ENCODE measurements at places on chromosomes 7 and 10.
A peak's percentile ranks its signal among the peaks of the same experiment; 100 is the strongest.

- no peak for DNase-seq
These were observed 228.5 kb downstream of the CDK14 start for GRCh38 chr7:90824386-90825307.

DNA sequence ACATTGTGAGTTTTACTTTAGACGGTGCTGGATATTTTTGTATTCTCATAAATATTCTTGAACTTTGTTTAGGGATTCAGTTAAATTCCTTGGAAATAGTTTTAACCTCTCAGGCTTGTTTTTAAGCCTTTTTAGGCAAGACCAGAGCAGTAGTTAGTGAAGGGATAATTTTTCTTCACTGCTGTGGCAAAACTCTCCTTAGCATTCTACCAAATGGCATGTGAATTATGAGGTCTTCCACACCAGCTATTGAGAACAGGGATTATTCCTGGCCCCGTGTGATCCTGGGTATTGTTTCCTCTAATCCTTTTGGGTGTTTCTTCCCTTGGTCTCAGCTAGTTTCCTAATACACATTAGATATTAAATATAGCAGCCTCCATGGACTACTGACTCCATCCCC is 46.2 kb downstream of the CCDC71L start:
- DNase-seq = no peak

DNA sequence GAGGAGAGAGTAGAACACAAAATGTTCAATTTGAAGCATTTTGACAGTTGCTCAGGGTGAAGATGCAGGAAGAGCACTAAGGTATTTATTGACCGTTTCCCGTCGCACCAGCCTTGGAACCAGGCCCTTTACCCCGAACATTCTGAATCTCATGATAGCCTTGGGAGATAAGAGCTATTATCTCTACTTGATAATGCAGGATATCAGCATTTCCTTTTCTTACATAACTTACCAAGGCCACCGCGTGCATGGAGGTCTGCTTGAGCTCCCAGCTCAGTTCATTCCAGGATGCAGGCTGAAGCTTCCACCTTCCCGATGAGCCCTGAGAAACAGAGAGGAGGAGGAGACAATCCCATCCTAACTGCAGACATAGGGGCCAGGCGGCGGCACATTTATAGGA is 324.2 kb upstream of the COBL start:
- no peak for DNase-seq

DNA sequence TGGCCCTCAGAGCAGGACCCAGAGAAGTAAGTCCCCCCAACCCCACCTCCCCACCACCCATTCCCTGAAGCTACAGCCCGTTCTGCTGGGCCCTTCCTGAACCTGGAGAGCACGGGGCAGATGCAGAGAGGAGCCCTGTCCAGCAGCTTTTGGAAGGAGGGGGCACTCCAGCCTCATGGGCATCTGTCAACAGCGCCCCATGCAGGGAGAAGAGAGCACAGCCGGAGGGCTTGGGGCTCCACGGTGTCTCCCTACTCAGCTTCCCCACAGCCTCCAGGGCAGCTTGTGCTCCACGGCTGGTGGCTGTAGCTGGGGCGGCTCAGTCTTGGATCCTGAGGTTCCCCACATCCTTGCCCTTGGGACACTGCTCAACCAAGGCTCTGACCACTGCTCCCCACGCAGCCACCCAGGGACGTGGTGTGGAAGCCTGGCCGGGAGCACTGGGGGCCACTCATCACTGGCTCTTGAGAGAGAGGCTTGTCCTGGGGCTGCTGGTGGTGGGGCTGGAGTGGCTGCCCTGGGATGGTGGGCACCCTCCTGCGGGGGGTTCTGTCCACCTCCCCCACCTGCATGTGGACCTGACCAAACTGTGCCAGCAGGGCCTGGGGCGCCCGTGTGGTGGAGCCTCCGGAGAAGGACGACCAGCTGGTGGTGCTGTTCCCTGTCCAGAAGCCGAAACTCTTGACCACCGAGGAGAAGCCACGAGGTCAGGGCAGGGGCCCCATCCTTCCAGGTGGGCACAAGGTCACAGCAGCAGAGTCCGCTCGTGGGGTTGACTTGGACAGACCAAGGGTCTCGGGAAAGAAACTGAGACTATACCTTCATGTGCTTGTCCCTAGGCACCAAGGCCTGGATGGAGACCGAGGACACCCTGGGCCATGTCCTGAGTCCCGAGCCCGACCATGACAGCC is 4.5 kb downstream of the PRAP1 start:
- DNase-seq = no peak

DNA sequence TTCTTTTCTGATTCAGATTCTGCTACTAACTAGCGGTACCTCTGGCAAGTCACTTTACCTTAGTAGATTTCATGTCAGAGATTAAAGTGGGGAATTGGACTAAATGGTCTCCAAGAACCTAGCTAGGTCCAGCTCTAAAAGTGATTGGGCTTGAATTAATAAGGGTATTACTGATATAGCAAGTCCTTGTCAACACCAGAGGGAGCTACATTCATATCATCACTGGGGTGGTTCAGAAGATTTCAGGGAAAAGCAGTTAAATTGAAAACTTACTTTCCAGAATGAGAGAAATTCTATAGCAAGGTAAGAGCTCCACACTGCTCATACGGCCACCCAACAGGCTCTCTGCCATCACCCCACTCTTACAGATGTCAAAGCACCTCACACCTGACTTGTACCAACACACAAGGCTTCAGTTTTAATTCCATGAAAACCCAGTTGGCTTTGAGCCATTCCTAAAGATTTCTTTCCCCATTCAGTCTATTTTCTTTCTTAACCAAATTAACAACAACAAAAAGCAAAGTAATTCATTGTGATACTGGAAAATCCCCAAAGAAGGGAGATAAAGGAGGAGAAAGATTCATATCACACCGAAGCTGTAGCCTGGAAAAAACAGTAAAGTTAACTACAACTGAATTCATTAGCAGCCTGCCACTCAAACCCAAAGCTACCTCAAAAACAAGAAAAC is 38.0 kb upstream of the SPOCK2 start:
- no peak for DNase-seq

DNA sequence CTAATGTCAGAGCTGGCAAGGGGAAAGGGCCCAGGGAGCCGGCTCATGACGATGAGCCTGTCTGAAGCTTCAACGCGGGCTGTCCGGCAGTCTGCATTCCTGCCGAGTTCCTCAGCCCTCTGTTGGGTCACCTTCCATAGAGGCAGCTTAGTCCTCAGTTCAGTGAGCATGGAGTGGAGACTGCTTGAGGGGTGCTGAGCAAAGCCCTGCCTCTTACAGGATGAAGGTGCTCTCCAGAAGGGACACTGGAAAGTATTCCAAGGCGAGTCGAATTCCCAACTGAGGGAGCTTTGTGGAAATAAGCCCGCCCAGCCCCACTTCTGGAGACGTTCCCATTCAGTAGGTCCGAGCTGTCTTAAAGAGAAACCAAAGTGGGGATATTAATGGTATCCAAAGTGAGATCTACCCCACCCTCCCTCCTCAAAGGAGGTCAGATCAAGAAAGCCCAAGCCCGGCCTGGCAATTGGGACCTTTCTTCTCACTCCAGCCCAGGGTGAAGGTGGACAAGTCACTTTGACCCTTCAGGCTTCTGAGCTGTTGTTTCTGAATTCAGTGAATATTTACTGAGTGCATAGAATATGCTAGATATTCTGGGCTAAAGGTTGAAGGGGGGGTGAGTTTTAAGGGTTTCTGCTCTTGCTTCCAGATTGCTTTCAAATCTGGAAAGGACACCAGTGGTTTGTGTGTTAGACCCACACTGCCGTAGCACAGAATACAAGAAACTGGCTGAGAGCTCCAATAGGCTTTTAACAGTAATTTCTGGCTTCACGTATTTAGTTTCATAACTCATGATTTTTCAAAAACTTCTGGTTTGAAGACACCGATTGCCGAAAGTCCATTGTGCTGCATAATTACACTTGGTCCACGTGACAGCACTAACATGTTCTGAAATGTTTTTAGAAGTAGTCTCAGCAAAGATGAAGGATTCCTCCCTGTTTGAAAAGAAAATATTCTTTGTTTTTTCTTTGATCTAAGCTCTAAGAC is 3.5 kb downstream of the EGFR start:
- no peak for DNase-seq

DNA sequence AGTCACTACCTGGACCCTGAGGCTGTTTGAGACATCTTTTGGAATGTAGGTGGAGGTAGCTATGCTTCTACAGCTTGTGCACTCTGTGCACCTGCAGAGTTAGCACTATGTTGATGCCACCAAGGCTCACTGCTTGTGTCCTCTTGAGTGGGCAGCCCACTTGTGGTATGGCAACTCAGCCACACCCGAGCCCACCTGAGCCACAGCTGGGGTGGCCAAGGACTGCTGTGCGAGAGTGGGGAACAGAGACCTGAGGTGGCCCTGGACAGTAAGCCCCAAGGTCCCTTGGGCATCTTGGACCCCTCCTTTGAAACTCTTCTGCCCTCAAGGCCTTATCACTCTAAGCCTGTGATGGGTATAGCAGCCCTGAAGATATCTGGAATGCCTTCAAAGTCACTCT is 25.7 kb downstream of the MYO1G start:
- peak; percentile 28 for DNase-seq

GRCh38 chr10:12687996-12688395 is 313.5 kb downstream of the CCDC3 start:
- DNase-seq = no peak

DNA sequence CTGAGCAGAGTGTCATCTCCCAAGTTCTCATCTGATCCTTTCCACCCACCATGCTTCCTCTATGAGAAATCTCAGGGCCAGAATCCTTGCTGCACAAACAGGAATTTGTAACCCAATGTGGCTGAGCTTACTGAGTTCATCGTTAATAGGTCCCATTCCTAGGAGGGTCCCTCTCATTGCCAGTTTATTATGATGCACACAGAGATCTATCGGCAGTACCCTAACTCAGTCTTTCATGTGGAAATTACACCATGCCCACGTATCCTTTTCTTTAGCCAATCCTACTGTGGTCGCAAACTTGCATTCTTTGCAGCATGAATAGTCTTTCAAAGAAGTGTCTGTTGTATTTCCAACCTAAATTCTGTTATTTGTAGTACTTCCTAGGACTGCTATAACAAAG is 12.1 kb downstream of the TMEM236 start:
- DNase-seq = no peak

DNA sequence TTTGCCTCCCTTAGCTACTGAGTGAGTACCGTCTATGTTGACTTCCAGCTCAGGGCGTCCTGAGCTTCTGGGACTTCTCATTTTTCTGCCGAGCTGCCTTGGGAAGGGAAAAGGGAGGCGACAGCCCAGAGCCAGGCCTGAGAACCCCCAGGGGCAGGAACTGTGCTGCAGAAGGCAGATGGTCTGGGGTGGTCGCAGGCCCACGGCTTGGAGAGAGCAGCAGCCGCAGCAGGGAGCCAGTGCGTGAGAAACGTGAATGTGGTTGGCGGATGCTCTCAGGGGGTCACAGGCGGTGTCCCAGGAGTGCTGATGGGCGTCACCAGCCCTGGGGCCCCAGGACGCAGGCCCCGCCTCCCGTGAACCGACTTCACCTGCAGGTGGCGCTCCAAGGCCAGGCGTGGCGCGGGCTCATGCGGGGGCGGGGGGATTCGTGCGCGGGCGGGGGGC is 9.2 kb upstream of the PWWP2B start:
- peak; percentile 94 for DNase-seq

- DNase-seq = no peak
These were observed 172.7 kb upstream of the HPS1 start for GRCh38 chr10:98619446-98619845.

DNA sequence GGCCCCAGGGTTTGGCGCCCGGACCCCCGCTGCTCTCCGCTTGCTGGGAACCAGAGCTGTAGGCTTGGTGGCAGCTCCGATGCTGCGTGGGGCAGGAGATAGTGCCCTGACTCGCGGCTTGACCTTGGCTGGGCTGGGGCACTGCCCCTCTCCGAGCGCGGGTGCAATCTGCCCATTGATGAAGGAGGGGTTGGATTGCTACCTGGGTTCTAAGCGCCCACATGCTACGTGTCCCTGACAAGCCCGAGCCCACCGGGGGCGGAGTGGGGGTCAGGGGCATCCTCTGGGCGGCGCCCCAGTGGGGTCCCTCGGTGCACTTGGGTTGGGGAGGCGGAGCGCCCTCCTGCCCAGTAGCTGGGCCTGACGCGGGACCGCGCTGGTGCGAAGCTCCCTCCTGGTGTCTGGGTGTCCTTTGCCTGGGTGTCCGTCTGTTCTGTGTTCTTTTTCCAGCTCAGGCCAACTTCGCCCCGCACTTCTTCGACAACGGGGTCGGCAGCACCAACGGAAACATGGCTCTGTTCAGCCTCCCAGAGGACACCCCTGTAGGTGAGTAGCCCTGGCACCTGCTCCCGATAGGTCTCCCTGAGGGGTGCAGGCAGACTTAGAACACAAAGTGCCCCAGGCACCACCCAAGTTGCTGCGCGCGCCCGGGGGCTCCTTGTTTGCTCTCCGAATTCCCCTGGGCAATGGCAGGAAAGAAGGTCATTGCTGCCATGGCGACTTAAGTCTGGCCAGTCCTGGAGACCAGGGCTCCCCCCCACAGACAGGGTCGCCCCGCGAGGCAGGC is 900 bp downstream of the CDHR1 start:
- no peak for DNase-seq

GRCh38 chr10:98673171-98673782 is 226.5 kb upstream of the HPS1 start:
- DNase-seq = no peak

DNA sequence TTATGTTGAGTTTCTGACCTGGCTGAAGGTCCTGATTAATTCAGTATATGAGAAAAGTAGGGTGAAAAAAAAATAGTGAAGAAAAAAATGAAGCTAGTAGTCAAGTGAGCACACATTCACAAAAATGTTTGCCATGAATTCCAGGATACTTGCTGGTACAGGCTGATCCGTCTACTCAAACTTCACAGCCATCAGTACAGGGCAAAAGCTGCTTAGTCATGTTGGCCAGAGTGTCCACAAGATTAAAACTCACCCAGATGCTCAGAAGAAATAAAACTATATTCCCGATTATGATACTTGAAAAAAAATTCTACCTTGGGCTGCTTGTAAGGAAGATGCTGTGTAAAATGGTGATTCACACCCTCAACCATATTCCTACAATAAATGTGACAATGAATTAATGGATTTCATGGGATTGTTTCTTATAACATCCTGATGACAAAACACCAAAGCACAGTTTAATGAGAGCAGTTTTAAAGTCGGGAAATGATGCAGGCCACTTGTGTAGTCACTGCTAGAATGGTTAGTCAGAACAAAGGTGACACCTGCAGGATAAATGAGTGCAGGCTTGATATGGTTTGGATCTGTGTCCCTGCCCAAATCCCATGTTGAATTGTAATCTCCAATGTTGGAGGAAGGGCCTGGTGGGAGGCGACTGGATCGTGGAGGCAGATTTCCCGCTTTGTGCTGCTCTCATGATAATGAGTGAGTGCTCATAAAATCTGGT is 49.2 kb upstream of the ANKRD1 start:
- no peak for DNase-seq

- no peak for DNase-seq
These were observed 361.1 kb upstream of the IGFBP3 start for GRCh38 chr7:46282155-46282554.

DNA sequence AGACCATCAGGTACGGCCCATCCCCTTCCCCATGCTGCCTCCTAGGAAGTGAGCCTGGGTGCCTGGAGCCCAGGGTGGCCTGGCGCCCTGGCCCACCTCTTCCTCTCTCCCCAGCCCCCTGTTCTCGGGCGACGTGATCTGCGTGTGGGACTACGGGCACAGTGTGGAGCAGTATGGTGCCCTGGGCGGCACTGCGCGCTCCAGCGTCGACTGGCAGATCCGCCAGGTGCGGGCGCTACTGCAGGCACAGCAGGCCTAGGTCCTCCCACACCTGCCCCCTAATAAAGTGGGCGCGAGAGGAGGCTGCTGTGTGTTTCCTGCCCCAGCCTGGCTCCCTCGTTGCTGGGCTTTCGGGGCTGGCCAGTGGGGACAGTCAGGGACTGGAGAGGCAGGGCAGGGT is 17.0 kb downstream of the ASL start:
- no peak for DNase-seq

GRCh38 chr7:131546583-131547141 is 9.8 kb downstream of the PODXL start:
- no peak for DNase-seq

Data from posterior vena cava (tissue), 2 donors.